IMR-90 (cell line): ENCODE measurements at places on chromosomes 11 and 22. TPM values are rescaled to one million over a fixed set of nuclear protein-coding genes. Genes with fewer than 3 reads are reported as not detected.

DNA sequence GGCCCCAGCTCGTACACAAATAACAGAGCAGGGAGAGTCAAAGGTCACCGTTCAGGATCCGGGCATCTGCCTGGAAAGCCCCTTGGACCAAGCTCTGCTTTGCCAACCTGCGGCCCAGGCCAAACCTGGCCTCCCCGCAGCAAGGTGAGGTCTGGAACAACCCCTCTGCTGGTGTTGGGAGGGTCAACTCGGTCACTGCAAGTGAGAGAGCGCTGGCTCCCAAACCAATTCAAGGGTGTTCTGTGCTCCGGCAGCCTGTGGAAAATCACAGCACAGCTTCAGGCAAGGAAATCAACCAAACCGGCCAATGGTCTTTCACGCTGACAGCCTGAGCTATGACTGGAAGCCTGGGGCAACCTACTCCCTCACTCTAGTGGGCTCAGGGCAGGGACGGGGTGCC is 63.4 kb downstream of the MYH9 start:
- DNase-seq, result no peak
- H3K36me3 ChIP-seq, result peaks cover 84% of the 10 kb centered on the region
- no peaks in the 10 kb centered on the region for H3K27me3 ChIP-seq
- peaks cover 51% of the 10 kb centered on the region for H3K4me1 ChIP-seq

DNA sequence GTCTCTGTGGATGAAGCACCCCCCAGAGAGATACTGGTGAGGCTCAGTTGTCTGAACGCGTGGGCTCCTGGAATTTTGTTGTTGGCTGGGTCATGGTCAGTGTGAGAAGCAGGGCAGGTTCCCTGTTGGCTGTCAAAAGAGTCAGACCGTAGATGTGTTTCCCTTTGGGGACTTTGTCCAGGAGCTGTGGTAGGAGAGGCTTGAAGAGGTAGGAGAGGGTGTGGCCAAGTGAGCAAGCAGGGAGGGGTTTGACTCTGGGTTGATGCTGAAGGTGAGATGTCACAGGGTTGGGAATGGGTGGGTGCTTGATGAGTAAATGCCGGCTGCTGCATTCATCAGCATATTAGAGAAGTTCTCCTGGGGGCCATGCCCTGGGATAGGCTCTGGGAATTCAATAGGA is 803.2 kb downstream of the TBC1D22A start:
- no peak overlapping the region for H3K27ac ChIP-seq
- no peak for DNase-seq
- H3K27me3 ChIP-seq, result no peaks in the 10 kb centered on the region
- no peaks in the 10 kb centered on the region for H3K4me1 ChIP-seq
- no peaks in the 10 kb centered on the region for H3K36me3 ChIP-seq
- no peak overlapping the region for H3K4me3 ChIP-seq

DNA sequence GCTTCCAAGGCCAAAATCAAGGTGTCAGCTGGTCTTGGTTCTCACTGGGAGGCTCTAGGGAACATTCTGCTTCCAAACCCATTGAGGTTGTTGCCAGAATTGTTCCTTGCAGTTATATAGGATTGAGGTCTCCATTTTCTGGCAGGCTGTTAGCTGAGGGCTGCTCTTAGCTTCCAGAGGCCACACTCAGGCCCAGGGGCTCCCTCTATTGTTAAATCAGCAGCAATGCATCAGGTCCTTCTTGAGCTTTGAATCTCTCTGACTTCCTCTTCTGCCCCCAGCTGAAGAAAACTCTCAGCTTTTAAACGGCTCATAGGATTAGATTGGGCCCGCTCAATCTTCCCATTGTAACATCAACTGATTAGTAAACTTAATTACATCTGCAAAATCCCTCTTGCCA is 39.3 kb upstream of the BSX start:
- H3K4me3 ChIP-seq, result no peak overlapping the region
- H3K27me3 ChIP-seq, result peaks cover 35% of the 10 kb centered on the region
- no peaks in the 10 kb centered on the region for H3K36me3 ChIP-seq

The ARHGAP32 gene
- 4.1 and 4.7 TPM in 2 replicates for polyA plus RNA-seq

The DEUP1 gene
- not detected in 2 replicates for polyA plus RNA-seq

The SAA1 gene
- polyA plus RNA-seq, result not detected in 2 replicates

The CRELD2 gene
- polyA plus RNA-seq, result 70.7 and 82.0 TPM in 2 replicates

The NUDT22 gene
- 44.6 and 55.3 TPM in 2 replicates for polyA plus RNA-seq
